ENCODE measurements at places on chromosomes 3 and 15. TPM values are rescaled to one million over a fixed set of nuclear protein-coding genes. Genes with fewer than 3 reads are reported as not detected.

The SNTN gene
- not detected for total RNA-seq

The WNT5A gene
- 5.8 TPM for total RNA-seq

The TPRG1 gene
- total RNA-seq, result under 0.01 TPM

The SMCO1 gene
- not detected for total RNA-seq

The TRPM1 gene
- total RNA-seq, result under 0.01 TPM

The HTR3D gene
- total RNA-seq, result not detected
